ENCODE measurements at places on chromosomes 3 and 15. TPM values are rescaled to one million over a fixed set of nuclear protein-coding genes. Genes with fewer than 3 reads are reported as not detected.

- DNase-seq, result no peak
Measured at GRCh38 chr3:24012589-24013269, 67.6 kb downstream of the NR1D2 start.

GRCh38 chr3:37642670-37643598 is 218.7 kb upstream of the CTDSPL start:
- no peak for DNase-seq

DNA sequence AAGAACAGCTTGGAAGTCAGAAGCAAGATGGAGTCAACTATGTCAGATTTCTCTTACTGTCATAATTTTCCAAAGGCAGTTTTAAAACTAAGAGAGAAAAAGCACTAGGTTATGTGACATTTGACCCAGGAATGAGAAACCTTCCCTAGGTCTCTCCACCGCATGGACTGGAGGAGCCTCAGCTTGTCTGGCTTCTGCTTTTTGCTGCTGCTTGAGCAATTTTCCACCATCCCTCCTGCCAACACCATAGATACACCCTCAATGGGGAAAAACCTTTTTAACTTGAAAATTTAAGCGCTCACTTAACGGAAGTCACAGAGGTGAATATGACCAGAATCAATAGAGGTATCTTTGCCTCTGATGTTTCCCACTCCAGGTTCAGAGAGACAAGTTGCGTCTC is 17.8 kb upstream of the IREB2 start:
- no peak for DNase-seq

Gene SH2D7
- polyA plus RNA-seq, result 0.09 TPM

Gene MEIS2
- 4.2 TPM for polyA plus RNA-seq

Gene ITIH4
- polyA plus RNA-seq, result 32.4 TPM

Gene ADAMTS17
- 4.0 TPM for polyA plus RNA-seq

Measured in forelimb muscle (tissue), 1 donor.